ENCODE measurements at places on chromosomes 4 and X. TPM values are rescaled to one million over a fixed set of nuclear protein-coding genes. Genes with fewer than 3 reads are reported as not detected.

The MAGEB1 gene
- total RNA-seq, result not detected

The ELF4 gene
- total RNA-seq, result 2.8 TPM

The ARX gene
- total RNA-seq, result not detected

The ARR3 gene
- total RNA-seq, result not detected

The ACE2 gene
- total RNA-seq, result 16.6 TPM

The FRMD7 gene
- not detected for total RNA-seq
